ENCODE measurements at places on chromosomes 4 and X.

- no peak for DNase-seq
Measured at GRCh38 chrX:132983496-132983895, 25.1 kb upstream of the HS6ST2 start.

- no peak for DNase-seq
Measured at GRCh38 chrX:3346501-3347259, at the start of gene MXRA5. Gene MXRA5, minus strand, starts transcription at chrX:3346652. Its CDS starts 2,819 bp downstream, at chrX:3343833.

DNA sequence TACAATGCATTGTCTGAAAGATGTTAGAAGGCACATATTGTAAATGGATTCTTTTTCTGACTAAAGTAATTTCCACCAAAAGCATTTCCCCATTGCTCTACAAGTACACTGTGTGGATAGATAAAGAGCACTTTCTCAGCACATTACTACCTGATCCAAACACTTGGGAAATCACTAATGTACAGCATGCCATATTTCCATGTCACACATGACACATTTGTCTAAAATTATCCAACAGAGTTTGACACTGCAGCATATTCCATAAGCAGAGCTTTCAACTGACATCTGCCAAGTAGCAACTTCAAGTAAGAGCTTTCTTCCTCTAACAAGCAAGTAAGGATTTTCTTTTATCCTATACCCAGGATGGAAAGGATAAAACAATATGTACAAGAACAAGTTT is 49.5 kb downstream of the REELD1 start:
- no peak for DNase-seq

GRCh38 chrX:109863811-109864210 is 130.8 kb upstream of the ACSL4 start:
- no peak for DNase-seq

DNA sequence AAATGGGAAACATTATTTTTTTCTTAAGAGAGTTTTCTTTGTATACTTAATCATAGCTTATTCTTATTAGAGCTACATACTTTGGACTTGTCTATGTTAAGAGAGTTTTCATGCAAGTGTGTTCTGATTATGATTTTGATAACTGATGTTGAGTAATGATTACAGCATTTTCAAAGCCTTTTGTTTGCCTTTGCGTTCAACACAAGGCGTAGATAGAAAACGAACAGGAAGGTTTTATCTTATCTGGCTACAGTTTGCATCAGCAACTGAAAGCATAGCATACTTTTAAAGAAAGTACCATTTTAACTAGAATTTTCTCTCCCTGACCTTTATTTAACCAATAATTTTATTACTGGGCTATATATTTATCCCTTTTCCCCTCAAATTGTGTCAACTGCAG is 51.6 kb upstream of the PDLIM5 start:
- no peak for DNase-seq

DNA sequence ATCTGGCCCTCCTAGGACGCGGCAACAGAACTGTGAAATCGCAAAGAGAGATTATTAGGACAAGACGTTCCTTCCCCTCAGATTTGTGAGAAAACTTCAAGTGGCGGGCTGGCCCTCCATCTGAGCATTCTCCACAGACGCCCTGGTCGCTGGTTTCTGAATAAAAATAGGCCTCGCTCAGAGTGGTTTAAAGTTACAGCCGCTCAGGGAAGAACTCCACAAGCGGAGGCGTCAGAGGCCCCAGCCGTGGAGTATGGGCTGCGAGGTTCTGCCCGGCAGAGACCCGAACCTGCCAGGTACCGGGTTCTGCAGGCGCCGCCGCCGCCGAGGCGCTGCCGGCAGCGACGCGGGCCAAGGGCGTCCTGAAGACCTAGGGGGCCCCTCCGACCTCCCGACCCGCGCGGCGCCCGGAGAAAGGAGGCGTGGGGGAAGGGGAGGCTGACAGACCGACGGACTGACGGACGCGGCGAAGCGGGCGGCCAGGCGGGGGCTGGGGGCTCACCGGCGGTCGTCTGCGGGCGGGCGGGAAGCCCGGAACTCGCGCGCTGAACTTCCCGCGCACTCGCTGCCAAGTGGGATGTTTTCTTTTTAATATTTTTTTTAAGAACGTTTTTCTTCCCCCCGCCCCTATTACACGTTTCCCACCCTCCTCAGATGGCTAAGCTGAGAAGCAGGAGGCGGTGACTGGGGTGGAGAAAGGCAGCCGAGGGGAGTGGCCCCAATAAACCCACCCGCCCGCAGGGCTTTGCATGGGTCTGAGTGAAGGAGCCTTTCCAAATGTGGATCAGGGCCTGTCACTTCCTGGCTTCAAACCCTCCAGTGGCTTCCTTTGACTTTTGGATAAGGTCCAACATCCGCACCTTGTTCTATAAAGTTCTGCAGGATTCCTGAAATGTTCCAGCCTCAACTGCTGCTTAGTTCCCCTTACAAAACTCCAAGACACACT is at the start of gene PABPC4L:
Gene PABPC4L, minus strand, starts transcription at position 574 of the 946 bp plus-strand sequence. CDS start 770 bp downstream, outside the sequence.
- no peak for DNase-seq

GRCh38 chr4:139875411-139875825 is 209.8 kb downstream of the MGST2 start:
- no peak for DNase-seq

GRCh38 chrX:150574559-150575418 is 6.4 kb downstream of the MTM1 start:
- no peak for DNase-seq

DNA sequence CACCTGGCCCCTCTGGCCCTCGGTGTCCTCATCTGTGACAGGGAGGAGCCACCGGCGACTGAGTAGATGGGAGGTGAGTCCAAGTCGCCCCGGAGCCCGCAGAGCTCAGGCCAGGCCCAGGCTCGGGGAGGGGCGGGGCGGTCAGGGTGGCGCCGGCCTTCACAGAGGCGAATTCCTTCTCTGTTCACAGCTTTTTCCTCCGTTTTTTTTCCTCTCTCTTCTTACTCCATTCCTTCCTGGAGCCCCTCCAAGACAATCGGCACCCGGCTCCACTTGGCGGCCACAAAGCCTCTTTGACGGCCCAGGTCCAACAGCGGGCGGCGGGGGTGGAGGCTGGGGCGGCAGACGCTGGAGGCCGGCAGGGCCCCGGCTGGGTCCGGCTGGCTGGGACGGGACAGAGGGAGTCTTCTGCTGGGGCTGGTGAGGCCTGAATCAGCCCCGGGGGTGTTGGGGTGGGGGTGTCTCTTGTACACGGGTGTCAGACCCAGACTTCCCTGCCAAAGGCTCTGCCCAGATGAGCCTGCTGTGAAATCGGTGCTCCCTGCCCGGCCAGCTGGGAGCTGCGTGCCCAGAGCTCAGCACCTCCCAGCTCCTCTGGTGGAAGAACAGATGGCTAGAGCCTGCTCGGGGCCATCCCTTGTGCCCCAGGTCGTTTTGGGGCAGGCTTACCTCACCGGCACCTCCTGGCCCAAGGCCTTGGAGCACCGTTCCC is 22.6 kb downstream of the FGFRL1 start:
- DNase-seq, result no peak

DNA sequence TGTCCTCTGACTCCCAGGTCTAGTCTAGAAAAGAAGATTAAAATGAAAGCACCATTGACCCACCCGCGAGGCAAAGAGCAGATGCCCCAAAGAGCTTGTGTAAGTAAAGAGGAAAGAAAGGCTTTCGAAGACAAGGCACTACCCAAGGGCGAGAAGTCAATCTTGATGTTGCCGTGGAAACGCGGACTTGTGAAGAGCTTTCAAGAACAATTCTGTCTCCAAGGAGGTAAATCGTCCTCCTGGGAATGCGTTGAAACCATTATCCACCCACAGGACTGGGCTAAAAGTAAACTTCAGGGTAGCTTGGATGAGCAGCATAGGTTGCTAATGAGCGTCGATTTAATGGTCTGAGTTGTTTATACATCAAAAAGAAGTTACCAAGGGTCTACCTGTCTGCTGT is 189.3 kb downstream of the DHRSX start:
- DNase-seq, result no peak

DNA sequence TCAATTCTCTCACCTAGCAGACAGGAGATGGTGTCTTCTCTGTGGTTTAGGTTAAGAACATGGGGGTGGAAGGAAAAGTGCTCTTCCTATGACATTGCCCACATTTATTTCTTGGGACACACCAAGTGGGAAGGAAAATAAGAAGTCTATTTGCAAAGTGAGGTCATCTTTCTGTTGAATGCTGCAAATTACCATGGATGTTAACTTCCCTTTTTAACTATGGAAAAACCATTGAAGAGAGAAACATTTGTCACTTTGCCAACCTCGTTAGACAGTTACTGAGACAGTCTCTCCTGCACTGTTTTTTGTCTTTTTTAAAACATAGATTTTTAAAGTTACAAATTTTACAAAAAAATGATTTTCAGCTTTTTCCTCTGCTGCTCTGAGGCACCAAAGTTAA is 72.8 kb upstream of the BEND4 start:
- DNase-seq, result no peak

DNA sequence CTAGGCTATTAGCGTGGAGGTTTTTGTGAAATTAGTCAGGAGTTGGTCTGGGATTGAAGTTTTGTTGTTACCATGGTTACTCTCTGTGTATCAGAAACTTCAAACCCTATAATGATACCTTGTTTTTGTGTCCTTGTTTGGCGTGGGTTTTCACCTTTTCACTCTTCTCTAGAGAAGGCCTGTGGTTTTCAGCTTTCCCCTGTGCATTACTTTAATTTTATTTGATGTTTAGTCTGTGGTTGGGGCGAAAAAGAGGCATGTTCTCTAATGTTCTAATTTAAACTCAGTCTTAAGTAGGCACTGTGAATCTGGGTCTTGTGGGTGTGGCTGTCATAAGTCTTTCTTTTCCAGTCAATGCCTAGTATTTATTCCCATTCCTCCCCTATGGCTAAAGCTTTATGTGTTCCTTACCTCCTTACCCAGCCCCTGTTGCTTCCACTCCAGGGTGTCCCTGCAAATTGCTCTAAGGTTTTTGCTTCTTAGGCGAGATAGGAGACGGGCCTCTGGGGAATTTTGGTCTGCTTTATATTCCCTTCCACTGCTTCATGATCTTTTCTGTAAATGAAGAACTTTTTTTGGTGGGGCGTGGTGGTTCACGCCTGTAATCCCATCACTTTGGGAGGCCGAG is 326.3 kb upstream of the ZCCHC13 start:
- DNase-seq, result no peak

DNA sequence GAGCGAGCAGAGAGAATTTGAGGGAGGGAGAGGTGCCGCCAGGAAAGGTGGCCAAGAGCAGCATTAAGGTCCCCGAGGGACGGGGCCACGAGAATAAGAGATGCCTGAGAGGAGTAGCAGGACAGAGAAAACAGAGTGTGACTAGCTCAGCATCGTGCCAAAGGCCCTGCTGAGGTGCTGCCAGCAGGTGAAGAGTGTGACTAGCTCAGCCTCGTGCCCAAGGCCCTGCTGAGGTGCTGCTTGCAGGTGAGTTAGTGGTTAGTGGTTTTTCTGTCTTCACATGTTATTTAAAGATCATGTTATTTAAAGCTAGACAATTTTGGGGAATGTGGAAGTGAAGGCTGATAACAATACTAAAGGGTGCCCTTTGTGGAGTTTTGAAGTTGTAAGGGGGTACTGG is 464.5 kb upstream of the FAT1 start:
- DNase-seq, result no peak

DNA sequence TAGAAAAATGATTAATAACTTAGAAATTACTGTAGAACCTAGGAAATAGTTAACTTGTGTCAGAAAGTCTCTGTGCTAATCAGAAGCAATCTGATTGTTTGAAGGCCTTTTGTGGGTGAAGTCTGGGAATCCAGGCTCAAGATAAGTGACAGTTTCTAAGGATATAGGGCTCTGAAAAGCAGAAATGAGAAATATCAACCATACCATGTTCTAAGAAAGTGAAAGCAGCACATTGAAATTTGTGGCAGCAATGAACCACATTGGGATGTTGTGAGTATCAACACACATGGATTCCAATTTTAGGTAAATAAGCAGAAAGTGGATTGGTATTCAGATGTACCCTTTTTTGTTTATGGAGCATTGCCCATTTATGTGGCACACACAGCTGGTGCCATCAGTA is 464.6 kb downstream of the IL15 start:
- DNase-seq, result no peak

GRCh38 chr4:115334736-115335411 is 221.5 kb upstream of the NDST4 start:
- DNase-seq, result no peak

DNA sequence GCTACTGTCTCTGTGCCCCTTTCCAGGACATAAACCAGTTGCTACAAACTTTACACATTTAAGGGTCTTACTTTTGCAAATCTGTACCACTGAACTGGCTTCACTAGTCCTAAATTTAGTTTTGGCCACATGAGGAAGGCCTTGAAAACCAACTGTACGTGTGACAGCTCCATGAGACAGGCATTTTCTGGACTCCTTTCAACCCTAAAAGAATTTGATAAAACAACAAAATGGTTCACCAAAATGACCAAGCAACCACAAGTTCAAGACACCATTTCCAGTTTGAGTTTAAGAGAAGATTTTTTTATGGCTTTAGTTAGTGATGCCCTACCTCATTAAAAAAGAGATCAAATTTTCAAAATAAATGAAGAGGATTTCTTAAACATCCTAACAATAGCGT is 246.4 kb downstream of the ZNF674 start:
- DNase-seq, result no peak

DNA sequence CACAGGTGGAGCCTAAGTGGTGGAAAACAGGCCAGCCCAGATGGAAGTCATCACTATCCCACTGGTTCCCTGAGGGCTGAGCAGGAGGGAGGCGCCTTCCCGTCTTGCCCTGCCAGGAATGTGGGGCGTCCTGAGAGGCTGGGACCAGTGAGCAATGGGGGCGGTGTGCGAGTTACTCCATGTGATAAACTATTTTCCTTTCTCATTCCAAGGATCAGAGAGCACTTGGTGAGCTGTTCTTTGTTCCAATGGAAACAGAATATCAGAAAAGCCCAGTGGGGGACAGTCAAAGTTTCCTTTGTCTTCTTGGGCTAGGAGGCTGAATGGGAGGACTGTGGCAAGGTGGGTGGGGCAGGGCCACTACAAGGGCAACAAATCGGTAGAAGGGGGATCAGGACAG is 86.2 kb downstream of the NHSL2 start:
- no peak for DNase-seq

DNA sequence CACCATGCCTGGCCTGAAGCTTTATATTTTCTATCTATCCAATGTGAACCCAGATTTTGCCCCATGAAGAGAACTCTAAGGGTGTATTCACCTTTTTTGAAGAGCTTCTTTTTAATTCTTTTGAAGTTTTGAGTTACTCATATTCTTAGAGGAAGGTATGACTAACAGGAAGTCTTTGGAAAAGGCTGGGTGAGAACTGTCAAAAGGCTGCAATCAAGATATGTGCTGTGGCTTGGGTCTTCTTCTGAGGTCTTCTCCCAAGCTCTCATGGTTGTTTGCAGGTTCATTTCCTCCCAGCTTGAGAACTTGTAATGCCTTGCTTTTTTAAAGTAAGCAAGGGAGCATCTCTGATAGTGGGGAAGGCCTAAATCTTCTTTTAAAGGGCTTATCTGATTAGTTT is 3.1 kb upstream of the C4orf17 start:
- DNase-seq, result no peak

- DNase-seq, result no peak
Measured at GRCh38 chr4:151992332-151993154, 231.7 kb upstream of the GATB start.

DNA sequence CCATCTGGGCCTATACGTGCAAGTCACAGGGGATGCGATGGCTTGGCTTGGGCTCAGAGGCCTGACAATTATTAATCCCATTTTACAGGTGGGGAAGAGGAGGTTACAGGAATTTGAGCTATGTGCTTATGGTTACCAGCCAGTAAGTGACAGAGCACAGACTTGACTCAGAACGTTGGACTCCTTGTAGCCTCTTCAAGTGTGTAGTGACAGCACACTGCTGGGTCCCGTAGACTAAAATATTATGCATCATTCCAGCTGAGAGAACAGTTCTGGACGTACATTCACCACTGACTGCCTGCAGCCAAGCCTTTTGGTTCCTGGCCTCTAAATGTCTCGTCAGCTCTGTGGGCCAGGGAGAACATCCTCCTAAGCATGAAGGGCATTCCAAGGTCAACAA is 314.5 kb downstream of the GPAT3 start:
- no peak for DNase-seq
